Ovary (tissue), 10 donors: ENCODE measurements at places on chromosomes 4 and X. TPM values are rescaled to one million over a fixed set of nuclear protein-coding genes. Genes with fewer than 3 reads are reported as not detected.

Gene FRAS1
- total RNA-seq, result 5.3 TPM

Gene CCDC149
- total RNA-seq, result 17.5 TPM

Gene RPS6KA6
- total RNA-seq, result 9.3 TPM

Gene LNX1
- 1.5 TPM for total RNA-seq

Gene TRIM61
- 3.4 TPM for total RNA-seq

Gene TMEM31
- total RNA-seq, result 1.1 TPM

Gene PPP2R2C
- 0.27 TPM for total RNA-seq

Gene CEP44
- 15.7 TPM for total RNA-seq

Gene DUSP21
- total RNA-seq, result not detected

Gene XPNPEP2
- total RNA-seq, result 1.6 TPM

Gene TSPAN7
- 18.6 TPM for total RNA-seq

Gene FAT1
- total RNA-seq, result 46.6 TPM

Gene AMBN
- total RNA-seq, result not detected

Gene IL21
- not detected for total RNA-seq

- DNase-seq, result no peak
Measured at GRCh38 chrX:76433219-76433618, 5.7 kb downstream of the MAGEE1 start.

- DNase-seq, result no peak
Measured at GRCh38 chr4:48025005-48025404, 8.4 kb downstream of the NIPAL1 start.

GRCh38 chr4:35201403-35201802 is 1042.9 kb downstream of the ARAP2 start:
- DNase-seq, result no peak

GRCh38 chr4:154984148-154984547 is 203.1 kb downstream of the RBM46 start:
- DNase-seq, result no peak

DNA sequence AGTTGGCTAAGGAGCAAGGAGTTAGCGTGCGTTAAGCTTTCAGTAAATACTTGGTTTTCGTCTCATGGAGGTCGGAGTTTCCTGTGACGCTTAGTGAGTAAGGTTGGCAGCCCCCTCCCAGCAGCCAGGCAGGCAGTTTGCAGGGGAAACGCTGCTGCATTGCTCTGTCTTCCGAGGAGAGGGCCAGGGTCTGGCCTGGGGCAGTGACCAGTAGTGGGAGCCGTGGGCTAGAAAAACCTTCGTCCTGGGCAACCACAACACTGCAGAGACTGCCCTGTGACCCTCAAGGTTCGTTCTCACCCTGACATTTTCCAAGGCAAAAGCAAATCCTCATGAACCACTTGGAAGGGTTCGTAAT is 432 bp downstream of the TMEM175 start:
- DNase-seq, result no peak

GRCh38 chrX:49858341-49858740 is 20.9 kb upstream of the USP27X start:
- DNase-seq, result no peak

DNA sequence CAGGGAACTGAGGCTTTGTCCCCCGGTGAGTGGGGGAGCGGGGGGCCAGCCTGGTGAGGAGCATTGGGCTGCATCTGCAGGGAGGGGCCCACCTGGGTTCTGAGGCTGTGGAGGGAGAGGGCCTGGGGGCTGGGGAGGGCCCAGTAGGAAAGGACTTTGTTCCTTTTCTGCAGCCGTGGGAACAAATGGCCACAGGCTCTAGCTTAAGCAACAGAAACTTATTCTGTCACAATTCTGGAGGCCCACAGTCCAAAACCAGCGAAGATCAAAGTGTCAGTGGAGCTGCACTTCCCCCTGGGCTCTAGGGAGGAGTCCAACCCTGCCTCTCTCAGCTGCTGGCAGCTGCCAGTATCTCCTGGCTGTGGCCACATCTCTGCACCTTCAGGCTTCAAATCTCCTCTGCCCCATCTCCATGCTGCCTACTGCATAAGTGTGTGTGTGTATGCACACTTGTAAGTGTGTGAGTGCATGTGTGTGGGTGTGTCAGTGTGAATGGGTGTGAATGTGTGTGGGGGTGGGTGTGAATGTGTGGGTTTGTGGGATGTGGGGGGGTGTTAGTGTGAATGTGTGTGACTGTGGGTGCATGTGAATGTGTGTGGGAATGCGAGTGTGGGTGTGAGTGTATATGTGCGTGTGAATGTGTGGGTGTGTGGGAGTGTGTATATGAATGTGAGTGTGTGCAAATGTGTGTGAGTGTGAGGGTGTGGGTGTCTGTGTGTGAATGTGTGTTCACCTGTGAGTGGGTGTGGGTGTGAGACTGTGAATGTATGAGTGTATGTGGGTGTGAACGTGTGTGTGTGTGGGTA is 204.5 kb upstream of the PSAPL1 start:
- DNase-seq, result no peak

DNA sequence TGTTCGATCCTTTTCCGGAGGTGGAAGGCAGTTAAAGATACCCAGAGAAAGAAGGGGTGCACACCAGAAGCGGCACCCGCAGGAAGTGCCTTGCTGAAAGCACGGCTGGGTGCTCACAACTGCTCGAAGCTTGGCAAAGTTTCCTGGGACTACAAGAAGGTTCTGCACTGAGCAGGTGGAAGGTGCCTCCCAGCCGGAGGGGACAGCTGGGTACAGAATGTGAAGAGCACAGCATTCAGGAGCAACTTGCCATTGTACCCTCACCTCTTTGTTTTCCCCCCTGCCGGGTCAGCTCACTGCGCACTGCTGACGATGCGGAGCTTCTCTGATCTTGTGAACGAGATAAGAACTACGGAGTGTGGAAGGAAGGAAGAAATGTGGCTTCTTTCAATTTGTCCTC is 289.2 kb downstream of the FBXW7 start:
- no peak for DNase-seq

DNA sequence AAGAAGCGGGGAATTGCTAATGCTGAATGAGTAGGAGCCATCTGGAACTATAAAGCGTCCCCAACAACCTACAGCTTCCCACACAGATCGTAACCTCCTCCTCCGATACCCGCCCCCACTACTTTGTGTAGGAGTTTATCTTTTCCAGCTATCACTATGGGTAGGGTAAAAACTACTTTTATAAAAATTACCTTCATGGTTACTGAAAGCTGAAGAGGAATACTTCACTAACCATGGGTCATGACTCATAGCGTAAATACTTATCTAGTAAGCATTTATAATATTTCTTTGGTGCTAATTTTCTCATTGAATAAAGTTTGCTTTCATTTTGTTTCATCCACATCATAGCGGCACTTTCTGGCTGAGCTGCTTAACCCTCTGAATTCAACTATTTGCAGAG is 79.4 kb upstream of the TNIP3 start:
- no peak for DNase-seq

DNA sequence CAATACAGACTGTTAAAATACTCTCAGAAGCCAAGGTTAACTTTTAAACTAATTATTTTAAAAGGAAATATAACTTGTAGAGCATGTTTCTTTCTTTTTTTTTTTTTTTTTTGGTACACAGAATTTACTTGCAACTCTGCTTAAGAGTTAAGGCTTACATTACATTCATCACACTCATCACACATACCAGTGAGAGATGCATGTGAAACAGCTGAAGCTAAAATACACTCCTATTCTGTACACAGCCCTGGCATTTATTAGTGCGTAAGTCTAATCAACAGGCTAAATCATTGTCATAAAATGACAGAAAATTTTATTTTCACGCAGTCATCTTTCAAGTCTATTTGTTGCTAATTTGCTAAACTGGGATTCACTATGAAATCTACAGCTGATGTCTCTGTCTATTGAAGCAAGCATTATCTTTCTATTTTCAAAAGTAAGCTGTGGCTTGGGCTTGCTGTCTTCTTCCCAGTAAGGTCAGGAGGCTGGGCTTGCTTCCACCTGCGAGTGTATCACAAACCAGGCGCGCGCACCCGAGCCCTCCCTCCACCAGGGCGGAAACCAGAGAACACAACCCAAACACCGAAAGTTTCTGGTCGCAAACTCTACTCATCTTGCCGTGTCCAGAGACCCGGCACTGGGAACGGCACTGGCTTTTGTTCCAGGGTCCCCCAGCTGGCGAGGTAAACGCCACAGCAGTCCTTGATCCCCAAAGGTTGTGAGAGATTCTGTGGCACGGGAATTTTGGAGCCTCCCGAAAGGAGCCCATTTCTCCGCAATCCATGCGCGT is 3.9 kb downstream of the MAML3 start:
- peak; percentile 85 for DNase-seq

GRCh38 chrX:74422576-74423288 is 1.4 kb downstream of the SLC16A2 start:
- DNase-seq, result peak; percentile 71

- DNase-seq, result peak; percentile 87
Measured at GRCh38 chr4:12633053-12633651, 851.0 kb downstream of the RAB28 start.

DNA sequence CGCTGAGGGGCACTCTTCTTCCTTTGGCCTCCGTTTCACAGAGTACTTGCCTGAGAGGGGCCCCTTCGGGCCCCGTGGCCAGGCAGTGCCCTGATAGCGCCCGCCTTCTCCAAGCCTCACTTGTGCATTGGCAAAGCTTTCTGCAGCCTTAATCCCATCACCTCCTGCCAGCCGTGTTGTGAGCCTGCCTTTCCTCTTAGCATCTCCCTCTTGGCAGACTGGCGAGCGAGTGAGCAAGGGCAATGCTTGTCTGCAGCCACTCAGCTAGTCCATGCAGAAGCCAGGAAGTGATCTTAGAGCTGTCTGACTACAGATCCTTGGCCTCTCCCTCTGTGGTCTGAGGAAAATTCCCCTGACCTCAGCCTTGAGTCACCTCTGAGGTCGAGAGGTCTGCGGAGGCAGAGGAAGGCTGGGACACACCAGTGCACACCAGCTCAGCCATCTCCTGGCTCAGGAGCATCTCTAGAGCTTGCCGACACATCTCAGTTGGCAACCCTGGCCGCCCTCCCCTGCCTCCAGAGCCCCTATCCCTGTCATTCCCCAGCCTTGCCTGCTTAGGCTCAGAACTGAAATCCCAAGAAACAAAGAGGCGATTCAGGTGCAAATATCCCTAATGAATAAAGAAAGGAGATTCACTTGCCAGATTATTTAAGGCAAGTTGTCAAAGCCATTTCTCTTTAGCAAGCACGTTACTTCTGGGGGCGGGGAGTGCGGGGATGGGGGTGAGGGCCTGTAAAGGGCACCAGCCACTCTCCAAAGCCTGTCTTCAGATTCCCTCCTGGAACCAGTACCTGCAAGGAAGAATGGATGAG is 143.5 kb upstream of the MAMLD1 start:
- no peak for DNase-seq

GRCh38 chr4:41400296-41400695 is 137.7 kb upstream of the LIMCH1 start:
- DNase-seq, result no peak

DNA sequence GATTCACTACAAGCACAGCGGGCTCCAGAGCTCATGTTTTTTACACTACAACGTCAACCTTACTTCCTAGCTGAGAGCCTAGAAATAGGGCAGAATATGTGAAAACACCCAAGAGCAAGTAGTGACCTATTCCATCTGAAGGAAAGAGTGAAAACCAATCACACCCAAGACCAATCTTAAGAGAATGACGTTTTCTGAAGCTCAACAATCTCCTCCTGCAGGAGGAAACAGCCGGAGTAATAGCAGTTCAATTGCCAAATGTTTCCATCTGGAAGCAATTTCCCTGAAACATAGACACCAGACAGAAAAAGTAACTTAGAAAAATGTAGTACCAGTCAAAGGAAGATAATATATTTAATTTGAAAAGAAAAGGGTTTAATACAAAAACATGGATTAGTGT is 142.4 kb downstream of the ANXA5 start:
- DNase-seq, result no peak

GRCh38 chr4:161530710-161531109 is 633.1 kb downstream of the FSTL5 start:
- no peak for DNase-seq

- DNase-seq, result peak; percentile 39
Measured at GRCh38 chrX:1389181-1389992, 2.5 kb downstream of the SLC25A6 start.

- no peak for DNase-seq
Measured at GRCh38 chrX:50888884-50889283, 21.7 kb upstream of the BMP15 start.

DNA sequence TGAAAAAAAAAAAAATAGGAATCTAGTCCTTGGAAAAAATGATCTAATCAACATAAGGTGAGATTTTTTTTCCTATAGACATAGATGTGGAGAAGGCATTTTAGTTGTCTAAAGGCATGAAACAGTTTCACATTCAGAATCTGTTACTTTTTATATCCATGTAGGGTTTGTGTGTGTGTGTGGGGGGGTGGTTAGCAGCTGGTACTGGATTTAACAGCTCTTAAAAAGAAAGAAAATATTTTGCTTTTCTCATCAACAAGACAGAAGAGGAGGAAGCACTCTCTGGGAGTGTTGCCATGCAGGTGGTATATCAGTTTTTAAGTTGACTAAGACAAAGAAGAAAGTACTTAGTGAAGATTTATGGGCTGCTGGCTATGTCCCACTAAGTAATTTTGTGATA is 122.3 kb downstream of the VCX3B start:
- no peak for DNase-seq

DNA sequence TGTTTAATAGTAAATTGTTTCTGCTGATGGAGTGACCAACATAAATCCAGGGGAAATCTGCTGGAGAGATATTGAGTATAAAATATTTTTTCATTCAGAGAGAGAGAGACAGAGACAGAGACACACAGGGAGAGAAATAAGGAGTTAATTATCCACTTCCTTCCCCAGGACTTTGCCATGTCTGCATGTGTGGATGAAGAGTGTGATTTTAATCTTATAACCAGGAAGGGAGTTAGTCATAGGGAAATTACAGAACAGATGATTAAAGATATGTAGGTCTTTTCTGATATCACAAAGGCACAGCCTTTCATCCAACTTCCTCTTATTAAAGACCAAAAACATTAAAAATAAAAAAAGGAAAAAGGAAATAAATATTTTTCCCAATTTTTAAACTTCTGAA is 526.3 kb downstream of the SPRY1 start:
- DNase-seq, result no peak

DNA sequence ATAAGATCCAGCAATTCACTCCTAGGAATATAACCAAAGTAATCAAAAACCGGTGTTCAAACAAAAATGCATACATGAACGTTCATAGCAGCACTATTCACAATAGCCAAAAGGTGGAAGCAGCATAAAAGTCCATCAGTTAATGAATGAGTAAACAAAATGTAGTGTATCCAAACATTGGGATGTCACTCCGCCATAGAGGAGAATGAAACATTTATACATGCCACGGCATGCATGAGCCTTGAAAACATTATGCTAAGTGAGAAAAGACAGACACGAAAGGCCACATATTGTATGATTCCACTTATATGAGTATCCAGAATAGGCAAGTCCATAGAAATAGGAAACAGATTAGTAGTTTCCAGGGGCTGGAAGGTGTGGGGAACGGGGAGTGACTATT is 11.0 kb upstream of the PDLIM3 start:
- DNase-seq, result no peak

- no peak for DNase-seq
Measured at GRCh38 chr4:32172761-32173160, 1452.6 kb downstream of the PCDH7 start.

GRCh38 chrX:47499293-47499692 is 16.3 kb upstream of the ZNF41 start:
- no peak for DNase-seq

DNA sequence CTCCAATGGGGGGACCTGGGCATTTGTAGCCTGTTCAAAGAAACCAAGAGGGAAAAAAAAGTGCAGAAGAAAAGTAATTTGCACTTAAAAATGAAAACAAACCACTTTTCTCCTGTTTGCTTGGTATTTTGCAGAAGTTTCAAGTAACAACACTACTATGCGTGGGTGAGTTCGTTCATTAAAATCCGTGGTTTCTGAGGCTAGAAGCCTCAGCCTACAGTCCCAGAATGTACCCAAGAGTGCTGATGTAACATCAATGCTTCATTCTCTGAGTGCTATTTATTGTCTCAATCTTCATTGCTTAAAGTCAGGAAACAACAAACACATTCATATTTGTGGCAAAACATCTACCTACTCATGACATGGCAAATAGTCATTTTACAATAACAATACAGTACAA is 29.2 kb downstream of the LGI2 start:
- no peak for DNase-seq
